M059J (cell line): ENCODE measurements at places on chromosomes 12 and 14.
A peak's percentile ranks its signal among the peaks of the same experiment; 100 is the strongest.

GRCh38 chr14:25067600-25067999 is 17.7 kb upstream of the STXBP6 start:
- DNase-seq = no peak

DNA sequence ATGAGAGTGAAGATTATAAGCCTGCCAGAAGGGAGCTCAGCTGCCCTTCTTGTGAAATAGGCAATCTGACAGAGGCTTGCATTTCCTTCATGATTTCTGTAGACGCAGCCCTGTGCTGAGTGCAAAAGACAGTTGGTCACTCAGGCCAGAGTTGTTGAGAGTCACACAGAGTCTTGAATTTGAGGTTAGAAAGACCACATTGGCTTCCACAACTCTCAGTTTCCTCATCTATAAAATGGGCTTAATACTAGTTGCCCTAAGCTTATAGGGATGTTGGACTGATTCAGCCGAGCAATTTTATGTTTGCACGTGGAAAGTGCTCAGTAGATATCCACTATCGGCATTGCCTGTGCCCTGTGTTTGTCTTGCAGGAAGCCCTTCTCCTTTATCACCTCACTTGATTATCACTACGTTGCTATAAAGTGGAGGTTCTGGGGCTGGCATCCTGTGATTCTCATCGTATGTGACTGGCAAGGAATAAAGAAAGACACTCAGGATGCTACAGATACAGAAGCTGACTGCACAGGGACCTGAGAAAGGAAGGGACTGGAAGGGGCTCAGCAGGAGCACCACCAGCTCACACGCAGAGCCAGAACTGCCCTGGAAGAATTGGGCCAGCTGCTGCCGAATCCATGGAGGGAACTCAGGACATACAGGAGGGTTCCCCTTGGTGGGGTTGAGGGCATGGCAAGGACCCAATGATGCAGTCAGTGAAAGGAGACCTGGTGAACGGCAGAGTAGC is 19.8 kb upstream of the SERPINA4 start:
- no peak for DNase-seq

- DNase-seq = no peak
Observed at GRCh38 chr14:55152052-55152753, 23.2 kb downstream of the LGALS3 start.

GRCh38 chr12:96093543-96094196 is 58.3 kb upstream of the LTA4H start:
- no peak for DNase-seq

GRCh38 chr14:95444132-95445129 is 72.0 kb downstream of the SYNE3 start:
- no peak for DNase-seq

- DNase-seq = peak; percentile 34
Observed at GRCh38 chr12:143964-144649, 69.8 kb downstream of the SLC6A12 start.

- DNase-seq = no peak
Observed at GRCh38 chr12:52347551-52348510, 19.4 kb downstream of the KRT85 start.

GRCh38 chr14:66485910-66486421 is at the start of gene CCDC196:
TSS of gene CCDC196 (plus strand) at chr14:66486371. CDS start at chr14:66486503, 132 bp downstream.
- no peak for DNase-seq

GRCh38 chr12:96986883-96987523 is 79.9 kb downstream of the NEDD1 start:
- peak; percentile 37 for DNase-seq

DNA sequence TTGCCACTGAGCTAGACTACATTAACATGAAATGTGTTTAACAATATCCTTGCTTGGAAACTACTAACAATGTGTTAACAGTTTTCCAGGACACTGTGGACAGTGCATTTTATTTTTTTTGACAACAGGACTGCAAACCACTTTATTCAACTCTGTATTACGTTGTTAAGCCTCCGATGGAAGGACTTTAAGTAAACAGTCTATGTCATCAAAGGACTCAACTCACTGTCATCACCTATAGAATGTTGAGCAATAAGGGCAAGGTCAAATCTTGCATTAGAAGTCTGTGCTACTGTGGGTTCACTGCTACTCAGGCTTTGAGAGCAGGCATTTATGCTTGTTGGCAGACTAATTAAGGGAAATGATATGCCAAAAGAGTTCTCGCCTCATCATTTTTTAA is 483.7 kb downstream of the FLRT2 start:
- no peak for DNase-seq

DNA sequence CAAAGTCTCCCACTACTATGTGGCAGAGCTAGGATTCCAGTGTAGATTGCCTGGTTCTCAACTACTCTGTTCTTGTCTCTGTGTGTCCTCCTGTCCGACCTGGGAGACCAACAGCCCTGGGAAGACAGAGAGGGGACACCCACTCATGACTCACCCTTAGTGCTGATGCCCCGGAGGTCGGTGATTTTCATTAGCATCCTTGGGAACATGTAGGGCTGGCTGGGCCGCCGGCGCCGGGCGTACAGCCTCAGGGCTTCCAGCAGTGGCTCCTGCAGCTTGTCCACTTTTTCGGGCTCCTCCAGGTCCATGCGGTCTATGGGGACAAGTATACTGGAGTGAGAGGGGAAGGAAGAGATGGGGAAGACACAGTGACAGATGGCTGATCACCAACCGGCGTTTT is 5.9 kb upstream of the ITGB7 start:
- no peak for DNase-seq

DNA sequence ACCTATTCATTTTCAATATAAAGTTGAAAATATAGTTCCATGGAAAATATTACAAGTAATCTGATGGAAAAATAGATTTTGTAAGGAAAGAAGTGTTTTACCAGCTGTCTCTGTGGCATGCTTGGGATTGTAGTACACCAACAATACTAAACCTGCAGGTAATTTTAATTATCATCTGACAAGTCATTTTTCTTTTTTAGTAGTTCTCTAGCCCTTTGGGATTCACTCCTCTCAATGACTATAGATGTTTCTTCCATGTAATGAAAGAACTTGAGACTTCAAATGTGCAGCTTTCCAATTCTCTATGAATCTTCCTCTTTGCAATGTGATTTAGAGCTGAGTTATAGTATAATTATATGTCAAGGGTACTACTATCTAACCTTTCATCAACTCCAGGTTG is 14.7 kb upstream of the LIN7A start:
- DNase-seq = no peak

DNA sequence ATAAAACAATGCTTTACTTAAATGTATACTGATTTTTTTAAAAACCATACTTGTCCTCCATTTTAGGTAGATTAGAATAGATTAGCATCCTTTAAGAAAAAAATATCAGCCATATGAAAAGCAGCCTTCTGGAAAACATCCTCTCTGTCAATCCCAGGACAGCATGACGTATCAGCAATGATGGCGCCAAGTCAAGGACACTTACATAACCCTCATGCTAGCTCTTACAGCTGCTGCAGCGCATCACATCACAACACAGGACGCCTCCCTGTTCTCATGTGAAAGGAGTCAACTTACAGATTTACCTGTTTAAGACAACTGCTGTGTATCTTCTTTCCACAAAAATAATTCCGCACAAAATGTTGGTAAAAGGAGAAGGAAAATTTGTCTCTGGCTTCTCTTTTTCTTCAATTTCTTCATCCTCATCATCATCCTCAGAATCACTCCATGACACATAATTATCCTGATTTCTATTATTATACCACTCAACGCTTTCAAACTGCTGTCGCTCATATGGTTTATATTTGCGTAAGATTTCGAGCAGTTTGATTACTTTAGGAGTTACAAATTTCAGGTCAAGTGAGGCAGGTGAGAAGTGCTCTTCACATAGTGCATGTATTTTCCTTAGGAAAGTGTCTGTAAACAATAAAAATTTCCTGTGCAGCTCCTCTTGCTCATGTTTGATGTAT is 33.3 kb downstream of the DICER1 start:
- no peak for DNase-seq

- DNase-seq = no peak
Observed at GRCh38 chr12:119594772-119595445, 1.3 kb downstream of the TMEM233 start.

DNA sequence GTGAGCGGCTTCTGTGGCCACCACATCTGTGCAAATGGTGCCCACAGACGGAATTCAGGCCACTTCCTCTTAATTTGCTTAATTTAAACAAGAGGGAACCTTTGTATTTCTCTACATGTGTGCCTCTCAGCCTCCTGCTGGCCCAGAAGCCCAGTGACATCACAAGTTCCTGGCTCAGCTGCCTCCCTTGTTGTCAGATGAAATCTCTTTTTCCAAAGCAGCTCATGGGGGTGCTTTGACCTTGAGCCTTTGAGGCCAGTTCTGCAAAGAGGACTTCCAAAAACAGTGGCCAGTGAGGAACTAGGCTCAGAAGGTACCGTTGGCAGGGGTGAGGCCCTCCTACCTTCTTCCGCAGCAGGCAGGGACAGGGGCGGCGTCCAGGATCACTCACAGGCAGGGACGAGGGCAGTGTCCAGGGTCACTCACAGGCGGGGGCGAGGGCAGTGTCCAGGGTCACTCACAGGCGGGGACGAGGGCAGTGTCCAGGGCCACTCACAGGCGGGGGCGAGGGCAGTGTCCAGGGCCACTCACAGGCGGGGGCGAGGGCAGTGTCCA is 35.0 kb upstream of the GALNT9 start:
- no peak for DNase-seq

- peak; percentile 77 for DNase-seq
Observed at GRCh38 chr12:30725739-30726138, 29.0 kb downstream of the CAPRIN2 start.

GRCh38 chr12:3202734-3203446 is 125.7 kb downstream of the TSPAN9 start:
- DNase-seq = peak; percentile 26
